ENCODE measurements at places on chromosomes 12 and 14. TPM values are rescaled to one million over a fixed set of nuclear protein-coding genes. Genes with fewer than 3 reads are reported as not detected.

CDKN3 gene
- 11.3 TPM for total RNA-seq

SLC6A15 gene
- 63.4 TPM for total RNA-seq

TSPAN19 gene
- total RNA-seq: 1.9 TPM

SNX6 gene
- total RNA-seq: 65.1 TPM

RNASE2 gene
- not detected for total RNA-seq

GAS2L3 gene
- 96.2 TPM for total RNA-seq

GRCh38 chr12:92784797-92785562, 82.2 kb downstream of the PLEKHG7 start:
- DNase-seq: peak; percentile 46

DNA sequence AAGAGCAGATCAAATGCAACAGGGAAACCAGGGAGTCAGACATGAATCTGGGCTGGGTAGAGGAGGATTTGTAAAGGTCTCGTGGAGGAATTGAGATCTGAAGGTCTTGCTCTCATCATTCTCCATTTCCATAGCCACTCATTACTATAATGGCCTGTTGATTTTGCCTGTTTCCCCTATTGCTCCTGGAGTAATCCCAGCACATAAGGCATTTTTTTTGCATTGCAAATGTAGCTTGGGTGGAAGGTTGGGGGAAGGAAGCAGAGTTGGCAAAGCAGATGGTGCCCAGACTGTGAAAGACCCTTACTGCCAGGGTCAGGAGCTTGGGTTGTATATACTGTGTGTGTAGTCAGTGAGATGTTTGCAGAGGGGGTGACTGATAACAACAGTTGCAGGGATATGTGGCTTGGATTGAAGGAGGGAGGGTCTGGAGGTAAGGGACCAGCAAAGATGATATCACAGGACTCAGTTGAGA, 116.0 kb downstream of the TTC6 start:
- no peak for DNase-seq

Measured in cerebellum (tissue), 4 donors.